Stimulated activated CD4-positive, alpha-beta T cell treated with anti-CD3 and anti-CD28 coated beads, Interleukin-1b, Interleukin-23, amount 100 ng/mL, for 48 hours (primary cell): ENCODE measurements at places on chromosomes 2 and 18.

GRCh38 chr18:25621682-25622081 is 269.7 kb upstream of the ZNF521 start:
- DNase-seq = no peak

DNA sequence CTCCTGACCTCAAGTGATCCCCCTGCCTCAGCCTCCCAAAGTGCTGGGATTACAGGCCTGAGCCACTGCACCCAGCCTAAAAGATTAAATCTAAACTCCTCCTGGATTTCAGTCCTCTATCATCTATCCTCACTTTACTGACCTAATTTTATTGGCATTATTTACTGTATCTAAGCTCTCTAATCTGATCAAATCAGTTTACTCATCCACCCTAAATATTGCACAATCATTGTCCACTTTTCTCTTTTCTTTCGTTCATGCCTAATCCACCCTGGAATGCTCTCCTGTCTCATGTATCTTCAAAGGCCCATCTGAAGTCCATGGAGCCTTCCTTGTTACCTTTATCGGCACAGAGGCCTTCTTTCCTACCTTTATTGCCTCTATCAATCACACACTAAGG is 31.6 kb upstream of the GPR155 start:
- no peak for DNase-seq

DNA sequence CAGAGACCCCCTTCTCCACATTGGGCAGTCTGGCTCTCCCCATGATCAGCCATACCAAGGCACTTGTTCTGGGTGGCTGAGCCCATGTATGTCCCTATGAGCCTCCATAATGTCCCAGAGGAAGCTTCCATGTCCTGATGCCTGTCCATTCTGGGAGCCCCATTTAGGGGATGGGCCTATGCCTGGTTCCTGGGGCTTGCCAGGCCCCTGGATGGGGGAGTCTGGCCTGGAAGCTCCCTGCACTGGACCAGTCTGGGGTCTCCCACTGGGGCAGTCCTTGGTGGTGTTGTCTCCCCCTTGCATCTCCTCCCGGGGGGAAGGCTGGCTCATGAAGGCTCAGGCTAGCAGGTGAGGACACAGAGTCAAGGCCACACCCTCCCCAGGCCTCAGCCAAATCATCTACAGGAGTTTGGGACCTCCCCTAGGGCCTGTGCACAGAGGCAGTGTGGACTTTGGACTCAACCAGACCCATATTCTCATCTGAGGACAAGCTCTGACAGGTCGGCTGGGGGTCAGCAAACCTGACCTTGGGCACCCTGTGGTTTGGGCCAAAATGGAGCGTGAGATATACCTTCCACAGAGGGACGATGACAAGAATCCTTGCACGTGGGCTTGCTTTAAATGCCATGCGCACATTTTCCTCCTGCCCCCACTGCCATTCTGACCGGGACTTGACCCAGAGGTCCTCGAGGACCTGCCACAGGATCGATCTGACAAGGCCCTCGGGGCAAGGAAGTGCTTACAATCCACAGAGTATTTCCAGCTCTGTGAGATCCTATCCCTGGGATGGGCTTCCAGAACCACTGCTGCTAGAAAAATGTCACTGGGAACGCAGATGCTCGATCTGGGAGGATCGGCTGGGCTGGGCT is 38.8 kb downstream of the INHBB start:
- DNase-seq = no peak

- DNase-seq = peak; percentile 15
Observed at GRCh38 chr2:12619975-12620374, 96.8 kb upstream of the TRIB2 start.

DNA sequence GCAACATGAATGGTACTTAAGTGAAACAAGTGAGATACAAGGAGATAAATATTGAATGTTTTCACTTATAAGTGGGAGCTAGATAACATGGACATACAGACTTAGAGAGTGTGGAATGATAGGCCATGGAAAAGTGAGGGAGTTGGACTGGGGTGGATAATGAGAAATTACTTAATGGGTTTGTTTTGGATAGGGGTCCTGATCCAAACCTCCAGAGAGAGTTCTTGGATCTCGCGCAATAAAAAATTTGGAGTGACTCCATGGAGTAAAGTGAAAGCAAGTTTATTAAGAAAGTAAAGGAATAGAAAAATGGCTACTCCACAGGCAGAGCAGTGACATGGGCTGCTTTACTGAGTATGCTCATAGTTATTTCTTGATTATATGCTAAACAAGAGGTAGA is 508.9 kb downstream of the CNTNAP5 start:
- DNase-seq = no peak

GRCh38 chr2:24543252-24543651 is 52.2 kb downstream of the NCOA1 start:
- no peak for DNase-seq

DNA sequence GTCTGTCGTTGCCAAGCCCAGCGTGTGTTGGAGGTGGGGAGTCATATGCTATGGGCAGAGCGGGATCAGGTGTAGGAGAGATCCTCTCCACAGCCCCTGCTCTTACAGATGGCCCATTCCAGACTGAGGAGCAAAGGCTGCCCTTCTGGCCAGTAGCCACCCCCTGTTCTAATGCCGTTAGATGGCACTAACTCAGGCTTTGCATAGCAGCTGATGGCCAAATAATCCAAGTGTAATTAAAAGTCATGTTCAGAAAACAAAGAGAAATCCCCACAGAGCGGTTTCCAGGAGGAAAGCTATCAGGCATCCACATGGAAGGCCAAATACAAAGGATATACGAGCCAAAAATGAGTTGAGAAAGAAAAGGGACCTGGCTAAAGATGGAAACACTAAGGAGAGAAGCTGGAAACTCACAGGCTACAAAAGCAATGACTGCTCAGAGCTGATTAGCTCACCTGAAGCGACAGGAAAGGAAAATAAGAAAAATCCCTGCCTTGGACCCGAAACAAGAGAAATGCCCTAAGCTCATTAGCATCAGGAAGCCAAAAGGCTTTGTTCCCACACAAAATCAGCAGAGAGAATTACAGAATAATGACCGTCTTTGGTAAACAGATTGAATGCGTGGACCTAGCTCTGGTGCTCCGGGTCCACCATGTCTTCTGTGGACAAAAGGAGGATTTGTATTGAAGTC is 1002.4 kb upstream of the KLHL29 start:
- no peak for DNase-seq

- no peak for DNase-seq
Observed at GRCh38 chr2:29016504-29016903, 35.4 kb downstream of the TOGARAM2 start.

DNA sequence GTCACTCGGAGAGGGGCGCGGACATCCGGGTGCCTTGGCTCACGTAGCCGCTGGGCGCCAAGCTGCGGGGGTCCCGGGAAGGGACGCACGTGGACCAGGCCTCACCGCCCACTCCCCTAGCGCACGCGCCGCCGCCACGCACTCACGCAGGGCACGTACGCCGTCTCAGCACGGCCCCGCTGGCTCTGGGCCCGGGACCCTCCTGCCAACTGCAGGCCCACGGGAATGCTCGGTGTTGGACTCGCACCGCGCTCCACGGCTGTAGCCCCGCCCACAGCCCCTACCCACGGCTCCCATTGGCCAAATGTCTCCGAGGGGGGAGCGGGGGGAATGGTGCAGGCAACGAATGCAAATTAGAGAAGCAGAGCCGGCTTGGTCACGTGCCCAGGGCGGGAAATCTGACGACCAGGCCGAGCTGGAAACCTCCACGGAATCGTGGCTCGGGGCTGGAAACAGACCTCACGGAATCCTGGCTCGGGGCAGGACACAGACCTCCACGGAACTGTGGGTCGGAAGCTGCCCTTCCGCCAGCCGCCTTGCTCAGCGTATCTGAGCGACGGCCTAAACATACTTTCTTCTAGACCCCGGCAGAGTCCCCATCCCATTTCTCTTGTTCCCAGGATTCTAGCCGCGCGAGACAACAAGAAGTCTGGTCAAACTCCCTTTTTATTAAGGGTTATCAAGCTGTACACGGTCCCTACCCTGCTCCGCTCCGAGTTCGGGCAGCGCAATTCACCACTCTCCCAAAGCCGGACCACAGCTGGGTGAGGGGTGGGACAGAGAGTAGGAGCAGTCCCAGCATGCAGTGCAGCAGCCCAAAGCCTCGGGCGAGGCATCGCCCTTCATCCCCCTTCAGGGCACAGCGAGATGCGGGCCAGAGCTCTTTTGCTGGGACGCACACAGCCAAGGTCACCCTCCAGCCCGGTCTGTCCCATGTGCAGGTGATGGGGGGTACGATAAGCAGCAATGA is at the start of gene ABCB6:
TSS of gene ABCB6 (minus strand) at position 227 of the 970 bp plus-strand sequence. CDS start 285 bp downstream, outside the sequence.
- DNase-seq = peak; percentile 91

DNA sequence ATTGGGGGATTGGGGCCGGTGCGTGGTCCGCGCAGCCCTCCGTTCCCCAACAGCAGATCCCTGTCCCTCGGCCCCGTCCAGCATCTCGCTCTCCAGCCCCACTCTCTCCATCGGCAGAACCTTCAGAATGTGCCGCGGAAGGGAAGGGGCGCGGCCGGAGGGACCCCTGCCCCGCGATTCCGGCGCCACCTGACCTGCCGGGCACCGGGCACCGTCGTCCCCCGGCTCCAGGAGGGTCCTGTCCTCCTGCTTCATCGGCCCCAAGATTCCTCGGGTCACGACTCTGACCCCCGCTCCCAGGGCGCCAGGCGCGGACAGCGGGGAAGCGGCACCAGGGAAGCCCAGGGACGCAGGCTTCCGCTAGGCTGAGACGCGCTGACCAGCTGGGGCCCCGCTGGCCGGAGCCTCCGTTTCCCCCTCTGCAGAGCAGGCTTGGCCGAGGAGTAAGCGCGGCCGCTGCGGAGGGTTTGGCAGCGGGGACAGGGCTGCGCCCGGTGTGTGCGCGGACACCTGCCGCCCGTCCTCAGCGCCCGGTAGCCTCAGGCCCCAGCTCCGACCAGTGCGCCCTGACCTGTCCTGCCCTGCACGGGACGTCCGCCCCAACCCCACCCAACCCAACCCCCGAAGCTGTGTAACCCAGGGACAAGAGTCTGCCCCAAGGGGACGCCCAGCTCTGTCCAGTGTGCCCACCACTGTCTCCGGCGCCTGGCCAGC is 16.8 kb upstream of the BOK start:
- no peak for DNase-seq

GRCh38 chr18:76456823-76457222 is 38.2 kb downstream of the ZNF516 start:
- no peak for DNase-seq

- DNase-seq = peak; percentile 3
Observed at GRCh38 chr2:38438883-38439612, 62.0 kb upstream of the ATL2 start.

GRCh38 chr2:173346035-173346434 is 8.6 kb upstream of the CDCA7 start:
- DNase-seq = no peak

DNA sequence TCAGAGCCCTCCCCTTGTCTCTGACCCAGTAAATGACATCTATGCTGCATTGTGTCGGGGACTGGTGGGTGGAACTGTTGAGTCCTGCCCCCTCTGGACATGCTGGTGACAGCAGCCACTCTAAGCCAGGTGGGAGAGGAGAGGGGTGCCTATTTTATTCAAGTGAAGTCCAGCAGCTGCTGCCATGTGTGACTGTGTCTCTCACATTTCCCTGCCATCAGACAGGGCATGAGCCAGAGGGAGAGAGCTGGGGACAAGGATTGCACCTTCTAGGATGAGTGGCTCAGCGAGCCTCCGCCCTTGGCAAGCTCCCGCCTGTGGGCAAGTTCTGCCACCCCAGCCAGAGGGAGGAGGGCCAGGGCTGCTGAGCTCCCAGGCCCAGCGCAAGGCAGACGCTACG is 13.7 kb downstream of the NGEF start:
- no peak for DNase-seq

DNA sequence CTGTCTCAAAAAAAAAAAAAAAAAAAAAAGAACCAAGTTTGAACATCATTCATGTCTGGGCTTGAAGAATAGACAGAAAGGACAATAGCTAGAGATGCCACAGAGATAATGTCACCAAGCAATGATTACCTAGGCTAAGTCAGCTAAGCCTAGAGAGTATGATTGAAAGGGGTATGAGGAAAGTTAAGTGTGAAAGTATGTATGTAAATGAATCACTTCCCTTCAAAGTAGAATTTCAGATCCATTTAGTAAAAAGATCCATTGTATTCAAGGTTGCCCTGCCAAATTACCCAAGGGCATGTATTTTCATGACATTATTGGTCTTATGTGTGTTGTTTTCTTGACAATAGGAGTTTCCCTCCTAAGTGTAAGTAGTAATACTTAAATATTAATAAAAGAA is 34.1 kb upstream of the SLC39A10 start:
- DNase-seq = no peak

GRCh38 chr2:40208463-40208862 is 243.4 kb downstream of the SLC8A1 start:
- no peak for DNase-seq

DNA sequence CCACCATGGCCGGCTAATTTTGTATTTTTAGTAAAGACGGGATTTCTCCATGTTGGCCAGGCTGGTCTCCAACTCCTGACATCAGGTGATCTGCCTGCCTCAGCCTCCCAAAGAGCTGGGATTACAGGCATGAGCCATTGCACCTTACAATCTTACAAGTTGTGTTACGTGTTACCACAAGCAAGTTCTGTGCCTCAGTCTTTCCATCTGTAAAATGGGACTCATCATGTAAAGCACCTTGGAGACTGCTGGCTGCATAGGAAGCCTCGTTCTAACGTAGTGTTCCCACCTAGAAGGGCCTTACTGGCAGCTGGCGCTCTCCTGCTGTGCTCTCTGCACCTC is 10.0 kb downstream of the DNAJB2 start:
- no peak for DNase-seq

DNA sequence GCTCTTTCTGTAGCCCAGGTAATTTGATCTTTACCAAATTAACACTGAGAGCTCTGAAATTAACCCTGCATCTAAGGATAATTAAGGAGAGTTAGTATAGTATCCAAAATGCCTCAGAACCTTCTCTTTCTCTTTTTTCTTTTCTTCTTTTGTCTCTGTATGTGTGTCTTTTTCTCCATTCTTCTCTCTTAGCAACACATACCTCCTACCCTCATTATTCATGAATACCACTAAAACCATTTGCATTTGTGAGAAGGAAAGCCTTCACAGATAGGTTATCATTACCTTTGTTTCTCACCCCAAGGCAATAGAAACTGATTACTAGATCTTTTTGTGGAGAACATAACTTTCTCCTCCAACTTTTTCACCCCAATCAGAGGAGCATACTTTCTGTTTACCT is 376.5 kb upstream of the NXPH2 start:
- no peak for DNase-seq

DNA sequence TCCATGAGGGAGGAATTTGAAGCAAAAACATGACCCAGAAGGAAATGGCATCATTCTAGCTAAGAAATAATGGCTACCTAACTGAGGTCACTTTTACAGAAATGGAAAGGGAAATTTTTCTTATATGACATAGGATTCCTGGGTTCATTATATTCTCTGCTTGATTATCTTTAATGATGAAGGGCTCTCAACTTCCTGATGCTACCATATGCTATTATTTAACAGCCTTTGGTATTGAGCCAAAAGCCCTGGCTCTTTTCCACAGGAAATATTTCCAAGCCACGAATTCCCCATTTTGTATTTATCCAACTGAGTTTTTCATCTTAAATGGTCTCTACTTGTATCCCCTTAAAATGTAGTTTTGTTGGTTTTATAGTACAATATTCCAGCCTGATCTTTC is 63.2 kb upstream of the NPAS2 start:
- no peak for DNase-seq

GRCh38 chr2:55804535-55804934 is 110.9 kb upstream of the PNPT1 start:
- no peak for DNase-seq
